ENCODE measurements at places on chromosomes 7 and 10. TPM values are rescaled to one million over a fixed set of nuclear protein-coding genes. Genes with fewer than 3 reads are reported as not detected.

The NUDT5 gene
- 154 TPM for total RNA-seq

The CAV1 gene
- 514 TPM for total RNA-seq

The ADAM22 gene
- 3.0 TPM for total RNA-seq

The IQUB gene
- 0.74 TPM for total RNA-seq

The CACNA2D1 gene
- total RNA-seq, result 5.4 TPM

The ASAH2B gene
- 4.5 TPM for total RNA-seq

The SPOCK2 gene
- not detected for total RNA-seq

The UPK3B gene
- not detected for total RNA-seq

The NUTM2D gene
- total RNA-seq, result 0.86 TPM

Measured in Daoy (cell line).